ENCODE measurements at places on chromosomes 11 and 22.

- DNase-seq, result no peak
These were observed 5.0 kb downstream of the CYB561A3 start for GRCh38 chr11:61356706-61357105.

DNA sequence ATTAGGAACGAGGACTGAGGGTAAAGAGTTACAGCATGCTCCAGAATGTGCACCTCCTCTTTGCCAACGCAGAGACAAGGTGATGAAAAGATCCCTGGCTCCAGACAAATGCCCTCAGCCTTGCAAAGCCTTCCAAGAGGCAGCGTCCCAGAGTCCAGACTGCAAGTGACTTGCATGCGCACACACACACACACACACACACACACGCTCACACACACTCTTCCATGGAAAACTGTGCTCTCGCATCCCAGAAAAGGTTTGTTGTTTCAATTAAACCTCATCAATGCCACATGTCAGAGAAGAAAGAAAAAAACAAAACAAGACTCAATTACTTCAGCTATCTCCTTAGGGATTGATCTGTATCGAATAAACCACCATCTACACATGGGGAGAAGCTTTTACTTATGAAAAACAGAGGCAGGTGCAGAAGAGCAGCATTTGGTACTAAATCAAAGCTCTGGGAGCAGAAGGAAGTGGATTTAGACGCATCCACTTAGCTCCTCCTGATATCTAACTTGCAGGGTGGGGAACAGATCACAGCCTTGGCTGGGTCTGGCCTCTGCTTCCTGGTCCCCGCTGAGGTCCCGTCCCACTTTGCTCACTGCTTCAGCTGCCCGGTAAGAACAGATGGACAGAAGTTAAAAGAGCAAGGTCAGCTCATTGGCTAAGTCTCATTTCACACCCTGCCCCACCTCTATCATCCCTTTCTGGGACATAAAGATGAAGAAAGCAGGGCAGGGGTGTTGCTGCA, 249.8 kb upstream of the BLID start:
- no peak for DNase-seq

DNA sequence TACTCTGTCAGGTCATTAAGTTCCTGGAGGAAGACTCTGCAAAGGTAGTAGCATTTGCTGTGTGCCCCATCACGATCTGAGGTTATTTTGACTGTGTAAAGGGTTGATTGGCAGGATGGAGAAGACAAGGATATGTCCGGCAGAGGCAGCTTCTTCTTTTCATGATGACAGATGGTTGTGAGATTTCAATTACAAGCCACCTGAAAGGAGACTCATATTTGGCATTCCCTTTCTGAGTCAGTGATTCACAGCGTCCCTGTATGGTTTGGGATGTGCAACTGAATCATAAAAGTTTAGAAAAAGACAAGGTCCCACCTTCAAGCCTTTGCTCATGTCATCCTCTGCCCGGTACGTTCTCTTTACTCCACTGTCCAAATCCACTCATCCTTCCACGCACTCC, 113.4 kb downstream of the MTNR1B start:
- no peak for DNase-seq

GRCh38 chr11:3124821-3125220, 40.3 kb downstream of the OSBPL5 start:
- DNase-seq, result no peak

DNA sequence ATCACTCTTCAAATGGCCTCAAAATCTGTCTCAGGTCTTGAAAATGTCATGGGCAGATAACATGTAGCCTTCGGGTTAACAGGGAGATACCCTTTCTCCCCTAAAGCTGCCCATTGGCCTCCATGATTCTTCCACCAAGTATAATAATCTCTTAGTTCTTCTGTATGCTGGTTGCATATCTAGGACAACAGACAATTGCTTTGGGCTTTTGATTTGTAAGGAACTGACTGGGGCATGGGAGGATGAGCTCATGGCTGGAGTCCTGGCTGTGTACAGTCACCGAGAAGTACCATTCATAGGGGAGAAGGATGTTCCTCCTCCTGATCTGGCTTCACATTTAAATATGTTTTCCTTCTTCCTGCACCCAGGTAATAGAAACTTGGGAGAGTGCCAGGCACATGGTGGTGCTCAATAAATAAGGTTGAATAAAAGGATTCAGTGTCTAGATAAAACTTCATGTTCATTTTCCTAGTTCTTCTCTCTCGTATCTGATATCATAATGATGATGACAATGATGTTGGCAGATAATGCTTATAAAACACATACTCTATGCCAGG, 2.8 kb upstream of the AMPD3 start:
- DNase-seq, result no peak

DNA sequence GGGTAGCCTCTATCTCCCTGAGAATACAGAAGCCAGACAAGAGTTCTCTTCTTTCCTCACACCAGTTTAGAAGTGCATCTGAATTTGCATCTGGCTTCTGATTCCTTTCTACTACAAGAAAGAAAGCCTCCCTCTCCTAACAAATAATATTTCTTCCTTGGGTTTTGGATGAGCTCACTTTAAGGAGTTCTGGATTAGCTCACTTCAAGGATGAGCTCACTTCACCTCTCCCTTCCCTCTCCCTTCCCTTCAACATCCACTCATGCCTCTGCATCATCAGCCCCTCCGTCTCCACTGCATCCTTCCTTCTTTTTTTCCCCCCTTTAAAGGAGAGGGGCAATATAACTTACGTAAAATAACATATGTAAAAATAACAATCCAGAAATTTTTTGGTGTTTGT, 1.6 kb upstream of the MTNR1B start:
- DNase-seq, result no peak

GRCh38 chr11:83682611-83682973, 396.4 kb upstream of the CCDC90B start:
- no peak for DNase-seq

- no peak for DNase-seq
These were observed 126.4 kb upstream of the SYT13 start for GRCh38 chr11:45412521-45412920.

DNA sequence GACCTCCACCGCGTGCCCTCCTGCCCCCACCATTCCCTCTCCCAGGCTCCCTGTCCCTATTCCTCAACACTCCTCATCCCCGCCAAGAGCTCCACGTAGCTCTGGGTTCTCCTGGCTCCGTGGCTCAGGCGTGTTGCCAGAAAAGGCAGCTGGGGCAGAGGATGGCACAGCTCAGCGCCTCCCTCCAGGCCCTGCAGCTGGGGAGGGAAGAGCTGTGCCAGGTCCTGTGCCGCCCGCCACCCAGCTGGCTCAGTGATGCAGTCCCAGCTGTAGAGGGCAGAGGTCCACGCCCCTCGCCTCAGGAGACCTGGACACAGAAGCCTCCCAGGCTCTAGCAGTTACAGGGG, 4.2 kb downstream of the ARHGAP1 start:
- no peak for DNase-seq

DNA sequence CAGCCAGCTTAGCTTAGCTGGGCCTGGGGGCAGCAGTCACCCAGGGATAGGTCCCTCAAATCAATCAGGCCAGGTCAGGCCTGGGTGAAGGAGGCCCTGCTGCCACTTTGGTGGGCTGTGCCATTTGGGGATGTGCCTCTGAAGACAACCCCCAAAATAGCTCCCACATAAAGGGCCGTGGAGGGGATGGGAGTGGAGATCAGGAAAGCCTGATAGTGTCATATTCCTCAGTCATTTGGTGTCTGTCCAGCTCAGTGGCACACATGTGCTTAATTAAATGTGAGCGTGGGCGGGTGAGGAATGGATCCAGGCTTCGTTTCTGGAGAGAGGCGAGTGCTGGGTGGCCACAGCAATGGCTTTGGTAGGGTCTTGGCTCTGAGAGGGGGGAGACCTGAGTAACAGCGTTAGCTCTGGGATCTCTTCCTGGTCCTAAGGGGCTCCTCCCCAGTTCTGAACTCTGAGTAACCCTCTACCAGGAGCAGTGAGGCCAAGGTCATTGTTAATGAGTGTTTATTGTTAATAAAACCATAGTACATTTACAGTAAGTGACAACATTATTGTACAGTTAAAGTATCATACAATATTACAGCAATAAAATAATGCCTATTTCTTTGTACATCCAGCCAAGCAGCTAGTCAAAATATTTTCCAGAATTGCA, 45.2 kb downstream of the NAT10 start:
- no peak for DNase-seq

DNA sequence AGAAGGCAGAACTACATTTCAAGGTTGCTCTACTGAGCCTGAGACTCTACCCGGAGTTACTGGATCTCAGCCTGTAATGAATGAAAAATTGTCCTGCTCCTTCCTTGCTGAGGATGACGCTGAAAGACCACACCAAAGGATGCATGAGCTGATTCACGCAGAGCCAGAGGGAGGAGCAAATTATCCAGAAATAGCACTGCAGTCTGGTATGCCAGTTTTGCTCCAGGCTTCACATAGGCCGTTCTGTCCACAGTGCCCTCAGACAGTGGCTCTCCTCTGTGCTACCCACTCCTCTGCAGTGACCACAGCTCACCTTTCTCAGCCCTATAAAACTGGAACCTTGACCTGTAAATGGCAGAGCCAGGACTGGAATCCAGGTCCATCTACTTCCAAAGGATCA, 79.3 kb upstream of the GALNT18 start:
- no peak for DNase-seq

GRCh38 chr22:37230673-37231405, 13.2 kb downstream of the RAC2 start:
- no peak for DNase-seq

- no peak for DNase-seq
These were observed 136.3 kb downstream of the SHANK2 start for GRCh38 chr11:71115770-71116692.

DNA sequence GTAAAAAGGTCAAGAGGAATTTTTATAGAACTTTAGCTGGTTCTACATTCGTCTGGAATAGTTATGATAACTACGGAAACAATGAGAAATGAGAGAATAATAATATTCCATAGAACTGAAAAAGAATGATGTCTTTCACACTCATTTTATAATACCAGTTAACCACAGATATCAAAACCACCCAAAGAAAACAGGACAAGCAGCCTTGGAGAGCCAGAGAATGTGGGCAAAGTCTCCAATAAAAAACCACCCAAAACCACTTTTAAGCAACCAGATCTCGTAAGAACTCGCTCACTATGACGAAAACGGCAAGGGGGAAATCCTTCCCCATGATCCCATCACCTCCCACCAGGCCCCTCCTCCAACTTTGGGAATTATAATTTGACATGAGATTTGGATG, 60.8 kb downstream of the ARHGAP32 start:
- DNase-seq, result no peak

- DNase-seq, result no peak
These were observed 67.5 kb upstream of the NNMT start for GRCh38 chr11:114228435-114229411.

GRCh38 chr22:28771195-28771791, 1.2 kb upstream of the CCDC117 start:
- no peak for DNase-seq

- no peak for DNase-seq
These were observed 94.5 kb downstream of the ME3 start for GRCh38 chr11:86577644-86578636.

DNA sequence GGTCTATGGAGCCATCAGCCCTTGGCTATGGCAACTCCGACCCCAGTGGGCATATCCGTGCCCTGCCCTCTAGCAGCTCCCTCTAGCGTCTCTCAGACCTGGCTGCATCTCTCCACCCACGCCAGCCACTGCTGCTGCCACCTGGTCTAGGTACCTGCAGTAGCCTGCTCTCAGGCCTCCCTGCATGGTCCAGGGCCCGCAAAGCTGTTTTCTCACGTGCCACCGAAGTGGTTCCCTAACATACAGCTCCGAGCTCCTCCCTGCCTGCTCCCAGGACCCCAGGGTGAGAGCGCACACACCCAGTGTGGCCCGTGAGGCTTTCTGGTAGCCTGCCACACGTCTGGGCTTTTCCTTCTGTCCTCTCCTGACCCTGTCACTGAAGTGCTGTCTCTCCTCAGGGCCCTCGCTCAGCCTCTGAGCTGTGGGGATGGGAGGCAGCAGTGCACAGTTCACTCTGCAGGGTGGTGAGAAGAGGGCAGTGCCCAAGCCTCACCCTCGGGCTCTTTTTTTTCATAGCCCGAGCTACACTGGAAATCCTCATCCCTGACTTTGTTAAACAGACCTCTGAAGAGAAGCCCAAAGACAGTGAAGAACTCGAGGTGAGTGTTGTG, 14.3 kb downstream of the DGCR8 start:
- no peak for DNase-seq

DNA sequence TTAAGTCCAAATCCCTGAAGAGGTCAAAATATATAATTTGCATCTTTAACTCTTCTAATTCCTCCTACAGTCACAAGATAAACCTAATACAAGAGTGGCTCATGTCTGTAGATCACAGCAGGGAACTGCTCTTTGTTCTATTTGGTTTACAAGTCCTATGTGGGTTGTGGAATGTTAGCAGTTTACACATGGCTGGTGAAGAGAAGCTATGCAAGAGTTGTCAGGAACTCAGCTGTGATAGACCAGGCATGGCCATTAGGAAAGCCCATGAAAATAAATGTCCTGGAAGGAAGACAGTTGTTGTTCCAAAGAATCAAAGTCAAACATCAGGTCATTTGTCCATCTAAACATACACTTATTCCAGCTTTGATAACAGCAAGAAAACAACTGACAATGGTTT, 312.4 kb upstream of the PITPNB start:
- DNase-seq, result no peak

- no peak for DNase-seq
These were observed 2.8 kb downstream of the NAALADL1 start for GRCh38 chr11:65055538-65055937.

GRCh38 chr11:35536470-35536869, 11.1 kb upstream of the PAMR1 start:
- DNase-seq, result no peak
